ENCODE measurements at places on chromosomes 7 and 10. TPM values are rescaled to one million over a fixed set of nuclear protein-coding genes. Genes with fewer than 3 reads are reported as not detected.

STEAP4 gene
- not detected for total RNA-seq

GRCh38 chr10:33804584-33804983 lies 470.1 kb upstream of the NRP1 start:
- DNase-seq, result no peak
- H3K36me3 ChIP-seq, result no peaks in the 10 kb centered on the region
- no peak overlapping the region for H3K27ac ChIP-seq
- H3K27me3 ChIP-seq, result no peaks in the 10 kb centered on the region

DNA sequence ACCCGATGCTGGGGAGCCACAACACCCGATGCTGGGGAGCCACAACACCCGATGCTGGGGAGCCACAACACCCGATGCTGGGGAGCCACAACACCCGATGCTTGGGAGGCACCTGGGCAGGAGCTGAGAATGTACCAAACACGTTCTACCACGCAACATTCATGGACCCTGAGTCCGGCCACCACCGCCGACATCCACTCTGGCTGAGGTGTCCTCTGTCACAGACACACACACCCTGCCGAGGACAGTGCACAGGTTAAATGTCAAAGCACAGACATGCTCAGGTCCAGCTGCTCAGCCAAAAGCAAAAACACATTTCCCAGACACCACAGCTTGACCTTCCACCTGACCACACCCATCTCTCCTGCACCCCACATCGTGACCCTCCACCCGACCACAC lies 148.4 kb downstream of the DIP2C start:
- no peak overlapping the region for H3K27ac ChIP-seq
- DNase-seq, result no peak
- no peaks in the 10 kb centered on the region for H3K36me3 ChIP-seq

DNA sequence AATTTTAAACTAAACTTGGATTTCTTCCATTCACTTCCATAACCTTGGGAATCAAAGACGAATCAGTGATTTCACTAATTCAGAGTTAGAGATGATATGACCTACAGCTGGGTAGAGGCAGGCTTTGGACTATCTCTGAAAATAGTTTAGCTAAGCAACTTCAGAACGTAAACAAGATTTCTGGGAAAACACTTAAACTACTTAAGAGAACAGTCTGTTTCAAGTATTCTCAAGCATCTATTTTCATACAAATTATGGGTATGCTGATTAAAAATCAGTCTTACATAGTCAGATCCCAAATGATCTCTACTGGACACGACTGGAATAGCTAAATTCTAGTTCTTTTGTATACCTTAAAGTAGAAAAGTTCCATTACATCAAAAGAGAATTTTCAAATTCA lies 179.9 kb downstream of the PLCE1 start:
- DNase-seq, result no peak
- no peak overlapping the region for H3K27ac ChIP-seq
- H3K36me3 ChIP-seq, result no peaks in the 10 kb centered on the region
- no peaks in the 10 kb centered on the region for H3K4me1 ChIP-seq
- H3K27me3 ChIP-seq, result no peaks in the 10 kb centered on the region

GRCh38 chr10:114749014-114749413 lies 72.6 kb upstream of the FHIP2A start:
- no peak overlapping the region for H3K4me3 ChIP-seq
- H3K27me3 ChIP-seq, result peaks cover 24% of the 10 kb centered on the region
- no peaks in the 10 kb centered on the region for H3K4me1 ChIP-seq
- no peak overlapping the region for H3K27ac ChIP-seq
- DNase-seq, result no peak

GRCh38 chr10:21737106-21737505 lies 203.1 kb downstream of the MLLT10 start:
- DNase-seq, result no peak
- H3K27ac ChIP-seq, result peak overlapping the region; percentile 15
- H3K4me3 ChIP-seq, result no peak overlapping the region
- H3K36me3 ChIP-seq, result peaks cover 59% of the 10 kb centered on the region
- no peaks in the 10 kb centered on the region for H3K27me3 ChIP-seq
- H3K4me1 ChIP-seq, result peaks cover 64% of the 10 kb centered on the region
